ENCODE measurements at places on chromosomes 5 and 9.

GRCh38 chr9:1042466-1042865, 7.7 kb upstream of the DMRT2 start:
- no peak for DNase-seq

GRCh38 chr9:15570769-15571168, 17.9 kb downstream of the CCDC171 start:
- DNase-seq: no peak

- DNase-seq: no peak
Observed at GRCh38 chr5:149418910-149419531, 39.9 kb upstream of the IL17B start.

- DNase-seq: no peak
Observed at GRCh38 chr9:136714096-136714892, 1.9 kb downstream of the DIPK1B start.

DNA sequence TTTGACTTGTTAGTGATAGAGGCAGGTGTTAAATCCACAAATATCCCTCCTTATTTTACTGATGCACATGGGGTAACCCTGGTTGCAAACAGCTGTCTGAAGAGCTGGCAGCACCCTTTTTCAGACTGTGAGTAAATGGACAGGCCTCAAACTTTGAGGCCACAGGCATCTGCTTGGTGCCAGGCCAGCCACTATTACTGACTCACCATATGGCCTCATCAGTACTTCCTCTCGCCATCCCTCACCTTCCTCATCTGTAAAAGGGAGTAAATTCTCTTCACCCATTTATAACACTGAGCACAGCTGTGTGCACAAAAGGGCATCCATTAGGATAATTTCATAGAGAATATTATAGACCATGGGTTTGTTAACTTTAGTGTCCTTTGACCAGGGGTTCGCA, 11.9 kb upstream of the TNIP1 start:
- DNase-seq: no peak

GRCh38 chr9:4875559-4875958, 82.8 kb downstream of the RCL1 start:
- no peak for DNase-seq

- DNase-seq: no peak
Observed at GRCh38 chr5:150527038-150527437, 19.1 kb downstream of the NDST1 start.

DNA sequence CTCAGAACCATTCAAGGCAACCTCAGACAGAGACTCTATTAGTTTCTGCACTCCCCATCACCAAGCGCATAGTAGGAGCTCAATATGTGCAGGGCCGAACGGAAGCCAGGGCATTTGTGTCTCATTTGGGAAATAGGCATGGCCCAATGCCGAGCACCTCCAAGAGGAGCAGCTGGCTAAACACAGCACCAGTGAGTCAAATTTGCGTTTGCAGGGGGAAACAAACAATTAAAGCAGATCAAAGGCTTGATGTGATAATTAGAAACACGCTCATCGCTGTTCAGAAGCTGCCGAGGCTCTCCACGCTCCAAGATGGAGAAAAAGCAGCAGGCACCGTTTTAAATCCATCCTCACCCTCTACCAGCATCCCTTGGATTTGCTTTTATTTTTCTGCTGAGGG, 225.3 kb downstream of the AGTPBP1 start:
- DNase-seq: no peak

DNA sequence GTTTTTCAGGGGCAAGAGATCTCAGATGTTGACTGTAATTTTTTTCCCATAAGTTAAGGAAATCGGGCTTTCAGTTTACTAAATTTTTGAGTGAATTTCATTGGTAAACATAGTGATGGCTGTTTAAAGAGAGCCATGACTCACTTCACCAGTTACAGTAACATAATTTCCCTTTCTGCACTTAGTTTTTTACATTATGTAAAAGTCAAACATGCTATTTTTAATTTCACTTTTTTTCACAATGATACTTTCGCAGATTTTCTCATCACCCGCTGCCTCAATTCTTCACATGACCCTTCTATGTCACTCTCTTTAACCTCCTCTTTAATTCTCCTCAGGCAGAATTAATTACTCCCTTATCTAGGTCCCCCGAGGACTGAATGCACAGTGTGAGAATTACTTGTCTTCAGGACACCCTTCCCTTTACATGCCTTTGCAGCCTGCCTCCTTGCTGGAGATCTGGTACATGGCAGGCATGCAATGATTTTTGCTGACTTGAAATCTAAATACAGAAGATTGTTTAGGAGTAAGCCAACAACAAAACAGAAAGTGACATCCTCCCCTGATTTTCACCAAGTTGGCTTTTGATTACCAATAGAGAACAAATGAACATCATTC, 217.5 kb upstream of the S1PR3 start:
- DNase-seq: no peak

GRCh38 chr9:9783711-9784110, 829.1 kb downstream of the PTPRD start:
- DNase-seq: no peak

DNA sequence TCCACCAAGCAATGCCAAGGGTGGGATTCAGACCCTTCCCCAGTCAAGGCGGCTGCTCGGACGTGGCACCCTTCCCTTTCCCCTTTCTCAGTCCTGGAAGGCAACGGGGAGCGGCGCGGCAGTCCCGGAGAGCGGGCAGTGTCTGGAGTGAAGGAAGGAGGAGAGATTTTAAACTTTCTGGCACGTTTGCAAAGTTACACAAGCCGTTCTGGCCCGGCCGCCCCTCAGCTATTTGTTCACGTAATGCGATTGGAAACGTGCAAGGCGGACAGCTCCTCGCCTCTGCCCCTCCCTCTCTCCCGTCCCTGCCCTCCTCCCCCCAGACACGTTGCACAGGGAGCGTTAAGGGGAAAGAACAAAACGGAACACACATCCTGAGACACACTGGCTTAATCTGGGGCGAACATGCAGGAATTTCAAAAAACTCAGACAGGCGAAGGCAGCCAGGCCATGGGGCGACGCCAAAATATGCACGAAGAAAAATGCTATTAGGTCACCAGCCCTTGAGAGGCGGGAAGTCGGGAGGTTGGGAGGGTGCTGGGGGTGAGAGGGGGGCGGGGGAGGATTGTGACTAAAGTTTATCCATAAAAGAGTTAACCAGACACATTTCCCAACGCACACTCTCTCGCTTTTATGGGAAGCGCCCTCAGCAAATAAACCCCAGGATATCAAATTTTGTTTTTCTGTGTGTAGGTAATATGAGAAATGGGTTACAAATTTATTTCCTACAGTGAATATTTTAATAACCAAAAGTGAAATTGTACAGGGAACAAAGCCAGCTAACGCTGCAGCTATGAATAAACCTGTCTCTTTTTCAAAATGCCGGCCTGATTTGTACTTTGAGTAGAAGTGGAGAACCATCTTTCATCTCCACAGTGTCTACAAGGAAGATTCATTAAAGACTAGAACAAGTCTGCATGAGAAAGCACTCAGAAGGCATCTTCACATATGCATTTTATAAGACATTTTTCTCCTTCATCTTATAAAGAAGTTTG, at the start of gene LOX:
LOX (minus strand) TSS at position 144 of the 995 bp plus-strand sequence. CDS start 274 bp downstream, outside the sequence.
- DNase-seq: no peak

DNA sequence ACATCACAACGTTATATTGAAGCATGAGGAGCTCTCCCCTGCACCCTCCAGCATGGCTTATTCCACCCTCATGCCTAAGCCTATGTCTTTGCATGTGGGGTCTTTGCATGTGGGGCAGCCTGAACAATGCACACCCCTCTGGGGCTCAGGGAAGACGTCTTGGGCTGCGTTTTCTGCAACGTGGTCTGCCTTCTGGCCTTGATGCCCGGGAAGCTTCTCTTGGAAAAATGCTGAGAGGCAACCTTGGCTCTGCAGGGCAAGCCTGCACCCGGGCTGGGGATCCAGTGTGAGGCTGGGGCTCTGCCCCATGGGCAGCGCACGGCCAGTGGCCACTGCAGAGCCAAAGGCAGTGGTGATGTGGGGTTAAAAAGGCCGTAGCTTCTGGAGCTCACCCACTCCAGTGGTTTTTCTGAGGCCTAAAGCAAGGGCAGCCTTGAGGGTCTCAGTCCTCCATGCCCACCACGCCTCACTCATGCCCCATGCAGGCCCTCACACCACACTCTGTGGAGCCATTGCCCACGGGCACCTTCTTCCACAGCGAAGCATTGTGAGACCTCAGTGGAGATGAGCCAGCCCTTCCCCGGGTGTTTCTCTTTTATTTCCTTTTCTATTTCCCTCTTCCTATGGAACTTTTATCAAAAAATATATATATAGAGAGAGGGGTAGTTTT, 112.2 kb downstream of the MRPL36 start:
- no peak for DNase-seq

GRCh38 chr9:97076238-97076637, 37.3 kb upstream of the CTSV start:
- no peak for DNase-seq

GRCh38 chr9:69824499-69825252, 4.1 kb downstream of the CFAP95 start:
- DNase-seq: no peak

GRCh38 chr5:149130121-149130914, 11.0 kb upstream of the ABLIM3 start:
- DNase-seq: no peak

GRCh38 chr9:23322392-23322791, 503.6 kb downstream of the ELAVL2 start:
- DNase-seq: no peak

- no peak for DNase-seq
Observed at GRCh38 chr5:1763548-1763911, 36.1 kb downstream of the MRPL36 start.

GRCh38 chr9:111154081-111154562, 115.9 kb upstream of the LPAR1 start:
- no peak for DNase-seq

DNA sequence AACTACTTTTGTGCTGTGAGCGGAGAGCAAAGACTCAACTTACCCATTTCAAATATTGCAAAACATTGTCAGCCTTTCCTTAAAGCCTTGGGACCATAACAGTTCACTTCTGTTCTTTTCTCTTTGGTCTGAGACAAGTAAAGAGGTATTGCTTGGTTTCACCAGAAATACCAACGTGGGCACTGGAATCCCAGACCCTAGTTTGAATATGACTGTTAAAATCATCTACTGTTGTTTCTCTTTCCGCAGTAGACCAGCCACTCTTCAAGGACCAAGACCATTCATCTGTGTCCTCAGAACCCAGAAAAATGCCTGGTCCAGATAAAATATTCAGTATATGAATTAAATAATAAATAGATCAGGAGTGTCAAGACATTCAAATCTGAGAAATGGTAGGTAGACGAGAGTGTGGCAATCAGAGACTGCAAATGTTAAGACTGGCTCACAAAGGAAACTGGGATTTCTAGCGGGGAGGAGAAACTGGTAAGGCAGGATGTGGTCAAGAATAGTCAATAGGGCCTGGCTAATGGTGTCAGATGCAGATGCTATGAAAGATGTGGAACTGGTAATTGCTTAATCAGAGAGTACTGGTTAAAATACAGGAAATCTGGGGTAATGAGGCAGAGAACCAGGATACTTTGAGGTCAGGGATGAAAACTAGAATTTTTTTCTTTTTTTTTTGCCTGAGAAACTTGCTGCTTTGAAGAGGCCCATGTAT, 82.1 kb upstream of the IL33 start:
- DNase-seq: no peak

DNA sequence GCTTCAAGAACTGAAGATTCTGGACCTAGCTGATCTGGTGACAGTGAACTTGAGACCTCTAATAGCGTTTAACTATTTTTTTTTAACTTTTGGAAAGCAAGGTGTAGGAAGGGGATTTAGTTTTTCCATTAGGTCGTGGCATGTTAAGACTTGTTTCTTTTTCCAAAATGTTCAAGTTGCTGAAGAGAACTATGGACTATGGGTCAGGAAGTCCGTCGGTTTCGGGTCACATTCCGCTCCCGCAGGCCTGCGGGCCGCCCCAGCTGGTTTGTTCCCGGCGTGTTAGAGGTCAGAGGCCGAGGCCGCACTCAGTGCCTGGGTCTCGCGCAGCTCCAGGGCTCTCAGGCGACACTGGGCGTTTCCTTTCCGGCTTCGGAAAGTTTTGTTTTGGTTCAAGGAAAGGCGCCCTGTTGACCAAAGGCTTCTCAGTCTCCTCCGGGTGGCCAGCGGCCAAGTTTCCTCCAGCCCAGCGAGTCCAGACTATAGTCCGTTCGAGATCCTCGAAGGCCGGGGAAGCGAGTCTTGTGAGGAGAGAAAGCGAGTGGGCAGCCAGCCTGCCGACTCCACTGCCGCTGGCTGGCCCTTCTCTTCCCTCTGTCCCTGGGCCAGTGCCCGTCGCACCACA, 586 bp upstream of the FCHO2 start:
- no peak for DNase-seq

GRCh38 chr9:764105-764524, 77.4 kb upstream of the DMRT1 start:
- DNase-seq: no peak

DNA sequence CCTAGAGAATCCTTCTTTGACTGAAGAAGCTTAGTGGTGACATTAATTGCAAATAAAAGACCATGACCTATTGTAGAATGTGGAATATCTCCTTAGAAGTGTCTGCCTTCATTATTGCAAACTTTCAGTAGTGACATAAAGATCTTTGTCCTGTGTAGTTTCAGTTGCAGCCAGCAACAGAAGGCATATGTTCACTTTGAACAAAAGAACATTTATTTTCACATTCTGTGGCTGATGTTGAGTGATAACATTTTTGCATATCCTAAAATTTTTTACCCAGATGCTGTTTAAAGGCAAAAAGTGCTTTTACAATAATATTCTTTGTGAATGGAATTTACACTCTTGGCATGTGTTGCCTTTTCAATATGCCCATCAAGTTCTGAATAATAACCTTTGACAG, 165.9 kb downstream of the TMC1 start:
- no peak for DNase-seq

DNA sequence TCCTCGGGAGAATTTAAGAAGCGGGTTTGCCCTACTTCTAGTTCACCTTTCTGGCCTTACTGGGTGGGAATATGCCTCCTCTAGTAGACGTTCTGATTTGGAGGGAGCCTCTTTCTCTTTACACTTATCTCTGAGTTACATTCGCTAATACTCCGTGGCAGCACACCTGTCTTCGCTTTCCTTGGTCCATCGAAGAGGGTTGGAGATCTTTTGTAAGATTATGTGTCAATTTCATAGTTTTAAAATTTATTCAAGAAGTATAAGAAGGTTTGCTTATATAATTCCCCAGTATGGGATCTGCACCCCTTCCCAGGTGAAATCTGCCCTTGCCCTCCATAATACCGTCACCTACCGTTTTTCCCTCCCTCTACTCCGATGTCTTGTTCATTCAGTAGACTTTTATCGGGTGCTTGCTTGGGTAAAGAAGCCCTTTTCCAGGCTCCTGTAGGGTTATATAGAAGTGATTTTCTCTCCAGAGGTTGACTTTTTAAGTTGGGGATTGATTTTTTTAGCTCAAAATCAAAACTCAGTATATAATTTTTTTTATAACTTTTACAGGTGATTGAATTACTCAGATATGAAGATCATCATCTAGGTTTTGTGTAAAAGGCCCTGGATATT, 1.1 kb downstream of the GPBP1 start:
- DNase-seq: no peak
